A673 (cell line): ENCODE measurements at places on chromosomes 2 and 18. TPM values are rescaled to one million over a fixed set of nuclear protein-coding genes. Genes with fewer than 3 reads are reported as not detected.

The PNPT1 gene
- total RNA-seq, result 50.4 and 53.3 TPM in 2 replicates

The MERTK gene
- 18.4 and 20.1 TPM in 2 replicates for total RNA-seq

The MEP1B gene
- 0.26 TPM in 1 of 2 replicates, not detected in the other for total RNA-seq

The ZNF396 gene
- total RNA-seq, result 0.84 and 0.94 TPM in 2 replicates

The SIGLEC15 gene
- total RNA-seq, result 0.85 and 0.92 TPM in 2 replicates

The ERMN gene
- total RNA-seq, result not detected in 2 replicates

The VWC2L gene
- total RNA-seq, result not detected in 2 replicates

The KLF7 gene
- total RNA-seq, result 15.3 and 16.4 TPM in 2 replicates

The INHBB gene
- total RNA-seq, result 0.09 TPM in 2 replicates
